ENCODE measurements at places on chromosomes 7 and 10.
A peak's percentile ranks its signal among the peaks of the same experiment; 100 is the strongest.

DNA sequence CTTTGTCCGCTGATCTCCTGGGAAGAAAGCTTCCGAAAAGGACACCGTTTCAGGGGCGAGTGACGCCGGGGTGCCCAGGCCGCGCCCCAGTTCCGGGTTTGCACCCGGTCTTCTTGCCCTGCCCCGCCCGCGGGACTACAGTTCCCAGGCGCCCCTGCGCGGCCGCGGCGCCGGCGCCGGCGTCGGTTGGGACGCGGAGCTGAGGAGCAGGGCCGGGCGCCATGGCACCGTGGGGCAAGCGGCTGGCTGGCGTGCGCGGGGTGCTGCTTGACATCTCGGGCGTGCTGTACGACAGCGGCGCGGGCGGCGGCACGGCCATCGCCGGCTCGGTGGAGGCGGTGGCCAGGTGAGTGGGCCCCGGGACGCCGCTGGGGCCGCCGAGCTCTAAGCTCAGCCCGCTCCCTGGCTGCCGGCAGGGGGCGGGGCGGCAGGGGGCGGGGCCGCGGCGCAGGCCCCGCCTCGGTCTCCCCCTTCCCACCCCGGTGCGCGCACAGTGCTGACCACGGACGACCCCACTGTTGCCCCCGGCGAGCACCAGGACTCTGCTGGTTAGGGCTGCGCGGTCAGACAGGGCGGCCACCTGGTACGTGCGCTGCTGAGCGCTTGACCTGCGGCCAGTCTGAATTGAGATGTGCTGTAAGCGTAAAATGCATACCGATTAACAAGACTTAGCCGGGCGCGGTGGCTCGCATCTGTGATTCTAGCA, at the start of gene LHPP:
Gene LHPP (plus strand): TSS at position 182 of the 706 bp plus-strand sequence. CDS start 40 bp downstream, at position 222.
- peak; percentile 80 for DNase-seq

DNA sequence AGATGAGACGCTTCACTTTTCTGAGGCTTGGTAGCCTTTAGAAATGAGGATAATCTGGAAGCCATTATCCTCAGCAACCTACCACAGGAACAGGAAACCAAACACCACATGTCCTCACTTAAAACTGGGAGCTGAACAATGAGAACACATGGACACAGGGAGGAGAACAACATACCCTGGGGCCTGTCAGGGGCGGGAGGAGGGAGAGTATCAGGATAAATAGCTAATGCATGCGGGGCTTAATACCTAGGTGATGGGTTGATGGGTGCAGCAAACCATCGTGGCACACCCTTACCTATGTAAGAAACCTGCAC, 48.9 kb downstream of the LRGUK start:
- no peak for DNase-seq

DNA sequence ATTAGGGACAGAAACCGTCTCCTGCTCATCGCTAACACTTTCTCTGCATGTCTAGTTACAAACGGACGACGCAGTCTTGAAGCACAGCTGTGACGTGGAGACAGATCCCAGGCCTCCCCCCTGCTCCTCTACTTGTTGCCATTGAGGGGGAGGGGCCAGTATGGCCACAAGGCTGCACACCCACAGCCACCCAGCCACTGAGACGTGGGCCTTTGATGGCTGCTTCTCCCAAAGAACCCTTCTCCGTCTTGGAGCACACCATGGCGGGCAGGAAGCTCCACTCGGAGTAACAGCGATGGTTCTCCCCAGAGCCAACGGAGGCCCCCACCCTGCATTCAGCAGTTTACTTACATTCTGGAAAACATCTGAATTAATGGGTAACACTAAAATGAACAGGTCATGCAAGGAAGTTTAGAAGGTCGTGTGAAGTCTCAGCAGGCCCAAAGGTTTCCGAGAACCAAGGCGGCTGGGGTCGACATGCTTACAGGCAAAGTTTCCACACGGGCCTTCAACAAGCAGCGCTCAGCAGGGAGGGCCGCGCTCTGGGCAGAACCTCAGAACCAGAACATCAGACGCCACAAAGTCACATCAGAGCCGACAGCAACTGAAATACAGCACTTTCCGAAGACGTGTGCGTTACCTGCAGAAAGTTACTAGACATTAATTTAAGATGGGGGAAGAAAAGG, 169.6 kb downstream of the DIP2C start:
- no peak for DNase-seq

DNA sequence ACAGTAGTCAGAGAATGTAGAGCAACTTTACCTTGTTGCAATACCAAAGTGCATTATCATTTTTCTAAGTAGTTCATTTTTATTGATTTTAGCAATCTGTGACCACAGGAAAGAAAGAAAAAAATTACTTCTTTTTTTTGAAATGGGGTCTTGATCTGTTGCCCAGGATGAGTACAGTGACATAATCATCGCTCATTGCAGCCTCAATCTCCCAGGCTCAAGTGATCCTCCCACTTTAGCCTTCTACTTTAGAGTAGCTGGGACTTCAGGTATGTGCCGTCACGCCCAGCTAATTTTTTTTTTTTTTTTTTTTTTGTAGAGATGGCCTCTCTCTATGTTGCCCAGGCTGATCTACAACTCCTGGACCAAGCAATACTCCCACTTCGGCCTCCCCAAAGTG, 11.4 kb upstream of the OAT start:
- no peak for DNase-seq

DNA sequence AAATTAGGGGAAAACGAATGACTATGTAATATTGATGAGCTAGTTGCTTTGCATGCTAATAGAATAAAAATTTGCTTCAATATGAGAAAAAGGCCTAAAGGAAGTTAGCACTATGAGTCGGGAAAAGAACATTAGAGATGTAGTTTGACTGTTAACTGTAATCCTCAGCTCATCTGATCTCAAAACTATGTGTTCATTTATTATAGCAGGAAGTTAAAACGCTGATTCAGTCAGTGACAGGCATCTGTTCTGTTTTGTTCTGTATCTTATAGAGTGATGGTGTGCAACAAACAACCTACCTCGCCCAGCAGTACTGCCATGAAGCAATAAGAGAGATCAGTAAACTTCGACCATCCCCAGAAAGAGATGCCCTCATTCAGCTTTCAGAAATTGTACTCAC, 48.6 kb downstream of the PDSS1 start:
- DNase-seq, result no peak

- no peak for DNase-seq
Observed at GRCh38 chr10:58586282-58587245, 73.9 kb downstream of the BICC1 start.

DNA sequence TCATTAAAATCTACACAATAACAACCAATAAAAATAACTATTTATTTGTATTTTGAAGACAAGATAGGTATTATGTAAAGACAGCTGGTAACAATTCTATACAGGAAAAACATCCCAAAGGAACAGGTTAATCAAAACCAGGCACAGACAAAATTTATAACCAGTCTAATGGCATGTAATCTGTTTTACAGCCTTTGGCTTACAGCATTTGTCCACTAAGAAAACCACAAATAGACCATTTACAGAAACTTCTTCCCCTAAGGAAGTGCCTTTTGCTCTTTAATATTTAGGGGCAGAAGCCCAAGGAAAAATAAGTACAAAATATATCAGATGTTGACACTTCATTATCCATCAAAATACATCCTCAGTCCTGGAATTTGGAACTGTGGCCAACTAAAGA, 65.0 kb downstream of the SVIL start:
- no peak for DNase-seq

All from stimulated activated CD4-positive, alpha-beta T cell treated with anti-CD3 and anti-CD28 coated beads, TNF-alpha, amount 100 ng/mL, for 4 hours (primary cell).